Activated CD4-positive, alpha-beta T cell treated with anti-CD3 and anti-CD28 coated beads for 36 hours (primary cell): ENCODE measurements at places on chromosomes 6 and 20. TPM values are rescaled to one million over a fixed set of nuclear protein-coding genes. Genes with fewer than 3 reads are reported as not detected.

SLC44A4 gene
- 0.19 TPM for total RNA-seq

RSPH9 gene
- total RNA-seq = not detected

PROCR gene
- 0.87 TPM for total RNA-seq

SNHG17 gene
- 70.7 TPM for total RNA-seq

ZSCAN23 gene
- 1.9 TPM for total RNA-seq

DNA sequence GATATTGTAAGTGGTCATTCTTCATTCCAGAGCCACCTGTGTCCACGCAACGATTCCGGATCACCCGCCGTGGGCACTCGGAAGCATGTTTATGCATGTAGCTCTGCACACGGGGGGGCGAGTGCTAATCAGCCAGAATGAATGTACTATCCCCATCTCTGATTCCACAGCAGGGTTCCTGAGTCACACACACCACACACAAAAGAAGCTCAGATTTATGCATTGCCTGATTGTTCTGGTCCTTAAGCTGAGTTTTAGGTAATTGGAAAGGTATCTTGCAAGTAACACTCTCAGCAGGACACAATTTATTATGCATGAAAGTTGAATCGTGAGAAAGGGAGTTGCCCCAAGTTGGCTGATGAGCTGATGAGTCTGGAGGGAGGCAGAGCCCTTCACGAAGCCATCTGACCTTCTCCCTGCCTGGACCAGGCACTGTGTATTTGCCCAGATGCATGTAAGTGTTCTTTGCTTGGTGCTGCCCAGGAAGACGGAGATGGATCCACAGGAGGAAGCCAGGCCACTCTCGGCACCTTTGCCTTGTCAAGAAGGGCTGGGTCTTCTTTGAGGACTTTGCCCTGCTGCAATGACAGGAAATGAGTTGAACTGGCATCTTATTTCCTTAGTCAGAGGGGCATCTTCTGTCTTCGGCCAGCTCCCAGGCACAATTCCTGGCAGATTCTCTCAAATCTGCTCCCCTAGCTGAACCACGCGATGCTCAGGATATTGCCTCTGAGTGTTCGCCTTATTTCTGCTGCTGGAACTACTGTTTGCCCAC lies 141.1 kb downstream of the SYNDIG1 start:
- no peak overlapping the region for H3K27ac ChIP-seq
- H3K27me3 ChIP-seq = no peaks in the 10 kb centered on the region
- DNase-seq = no peak
- no peaks in the 10 kb centered on the region for H3K36me3 ChIP-seq
- H3K4me3 ChIP-seq = no peak overlapping the region

DNA sequence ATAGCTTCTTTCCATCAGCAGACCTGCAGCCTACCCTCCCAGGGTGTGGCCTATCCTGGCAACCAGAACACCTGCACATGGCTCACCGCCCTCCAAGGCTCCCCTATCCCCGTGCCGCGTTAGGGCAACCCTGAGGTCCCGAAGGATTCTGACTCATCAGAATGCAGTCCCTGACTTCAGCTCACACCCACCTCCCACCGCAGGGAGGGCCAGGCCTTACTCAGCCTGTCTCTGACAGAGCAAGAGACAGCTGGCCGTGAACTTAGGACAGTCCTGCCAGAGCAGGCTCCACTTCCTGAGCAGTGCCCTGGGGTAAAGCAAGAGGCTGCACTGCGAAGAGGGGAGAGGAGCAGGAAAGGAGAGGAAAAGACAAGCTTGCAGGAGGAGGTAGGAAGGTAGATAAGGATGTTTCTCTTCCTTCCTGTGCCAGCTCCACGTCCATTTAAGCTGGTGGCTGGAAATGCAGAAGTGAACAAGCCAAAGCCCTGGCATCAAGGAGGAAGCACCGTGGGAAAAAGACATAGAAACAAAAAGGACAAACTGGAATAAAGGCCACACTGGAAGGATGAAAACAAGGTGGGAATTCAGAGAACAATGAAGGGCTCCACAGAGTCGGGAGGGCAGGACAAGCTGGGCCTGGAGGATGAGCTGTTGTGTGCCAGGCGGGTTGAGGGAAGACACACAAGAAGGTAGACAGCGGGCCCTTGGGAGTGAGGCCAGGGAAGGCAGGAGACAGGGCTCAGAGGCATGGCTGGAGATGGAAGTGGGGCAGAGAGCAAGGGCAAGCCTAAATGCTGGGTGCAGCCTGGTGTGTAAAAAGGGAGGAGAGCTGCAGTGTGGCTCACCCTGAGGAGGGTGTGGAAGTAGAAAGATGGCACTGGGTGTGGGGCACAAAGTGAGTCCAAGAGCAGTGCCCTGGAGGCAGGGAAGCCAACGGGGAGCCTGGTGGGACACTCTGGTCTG lies 102.7 kb downstream of the SLC23A2 start:
- no peaks in the 10 kb centered on the region for H3K27me3 ChIP-seq
- H3K4me3 ChIP-seq = no peak overlapping the region
- H3K36me3 ChIP-seq = peaks cover 12% of the 10 kb centered on the region
- H3K4me1 ChIP-seq = no peaks in the 10 kb centered on the region
- no peak for DNase-seq
- H3K27ac ChIP-seq = no peak overlapping the region

GRCh38 chr20:33900521-33901131 lies 89.5 kb downstream of the CHMP4B start:
- peaks cover 7% of the 10 kb centered on the region for H3K27me3 ChIP-seq
- DNase-seq = no peak
- no peak overlapping the region for H3K4me3 ChIP-seq
- no peaks in the 10 kb centered on the region for H3K4me1 ChIP-seq

DNA sequence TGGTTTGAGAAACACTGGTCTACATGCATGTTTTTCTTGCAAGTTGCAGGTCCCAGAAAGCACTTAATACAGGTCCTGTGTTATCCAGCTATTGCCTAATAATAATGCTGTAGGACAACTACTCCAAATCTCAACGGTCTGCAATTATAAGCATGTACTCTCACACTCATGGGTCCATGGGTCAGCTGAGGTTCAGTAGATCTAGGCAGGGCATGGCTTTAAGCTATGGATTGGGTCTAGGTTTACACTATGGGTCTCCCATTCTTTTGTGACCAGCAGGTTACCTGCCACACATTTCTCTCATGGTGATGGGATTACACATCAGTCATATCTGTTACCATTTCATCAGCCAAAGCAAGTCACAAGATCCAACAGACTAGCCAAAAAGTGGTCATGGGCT lies 13.9 kb downstream of the ISM1 start:
- no peak for DNase-seq
- no peaks in the 10 kb centered on the region for H3K36me3 ChIP-seq
- H3K4me3 ChIP-seq = no peak overlapping the region
- no peak overlapping the region for H3K27ac ChIP-seq

DNA sequence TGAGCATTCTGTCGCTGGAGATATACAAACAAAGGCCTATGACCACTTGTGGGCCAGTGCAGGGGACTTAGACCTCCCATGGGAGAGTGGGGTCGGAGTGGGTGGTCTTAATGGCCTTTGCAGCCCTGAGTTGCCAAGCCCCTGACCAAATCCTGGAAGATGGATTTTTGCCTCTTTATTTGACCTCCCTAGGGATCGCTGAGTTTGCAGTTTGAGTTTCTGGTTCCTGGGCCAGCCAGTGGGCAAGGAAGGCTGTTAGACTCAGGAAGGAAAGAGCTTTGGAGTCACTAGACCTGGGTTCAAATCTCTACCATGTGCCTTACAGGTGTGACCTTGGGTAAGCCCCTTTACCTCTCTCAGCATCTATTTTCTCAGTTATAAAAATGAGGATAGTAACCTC lies 94.1 kb downstream of the CD40 start:
- DNase-seq = no peak
- no peak overlapping the region for H3K27ac ChIP-seq
- no peak overlapping the region for H3K4me3 ChIP-seq

DNA sequence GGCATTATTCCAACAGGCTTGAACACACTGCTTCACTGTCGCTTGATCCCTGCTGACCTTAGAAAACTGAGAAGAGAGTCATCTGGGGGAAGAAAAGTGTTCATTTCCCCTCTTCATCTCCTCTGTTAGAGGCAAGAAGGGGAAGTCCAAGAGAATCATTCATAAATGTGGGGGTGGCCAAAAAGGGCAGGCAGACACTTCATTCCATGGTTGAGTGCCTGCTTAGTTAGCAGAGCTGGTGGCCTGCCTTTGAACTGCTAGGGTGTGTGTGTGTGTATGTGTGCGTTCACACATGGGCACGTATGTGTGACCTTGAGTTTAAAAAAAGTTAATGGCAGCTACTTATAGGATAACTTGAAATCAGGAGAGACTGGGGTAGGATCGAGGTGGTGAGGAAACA lies 39.4 kb upstream of the RFPL4B start:
- H3K4me3 ChIP-seq = no peak overlapping the region
- H3K36me3 ChIP-seq = no peaks in the 10 kb centered on the region
- peaks cover 24% of the 10 kb centered on the region for H3K27me3 ChIP-seq
- no peaks in the 10 kb centered on the region for H3K4me1 ChIP-seq

GRCh38 chr6:34526241-34526972 lies 29.7 kb downstream of the SPDEF start:
- no peaks in the 10 kb centered on the region for H3K27me3 ChIP-seq
- H3K36me3 ChIP-seq = no peaks in the 10 kb centered on the region
- no peak overlapping the region for H3K27ac ChIP-seq
- DNase-seq = no peak
- peaks cover 3% of the 10 kb centered on the region for H3K4me1 ChIP-seq

DNA sequence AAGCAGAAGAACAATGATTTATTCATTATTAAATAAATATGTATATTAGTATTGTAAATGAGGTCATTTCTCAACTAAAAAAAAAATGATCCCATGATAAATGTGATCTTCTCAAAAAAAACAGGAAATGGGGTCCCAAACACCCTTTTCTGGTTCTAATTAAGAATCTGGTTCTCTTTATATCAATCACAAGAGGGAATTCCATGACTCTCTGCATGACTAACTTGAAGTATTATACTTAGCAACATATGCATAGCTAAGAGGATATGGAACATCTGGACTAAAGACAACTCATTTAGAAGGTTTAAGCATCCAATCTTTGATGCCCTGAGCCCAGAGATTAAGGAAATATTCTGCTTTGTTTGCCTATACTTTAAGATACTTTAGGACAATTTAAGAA lies 89.7 kb upstream of the EMILIN3 start:
- peaks cover under 1% of the 10 kb centered on the region for H3K4me1 ChIP-seq
- H3K36me3 ChIP-seq = peaks cover 48% of the 10 kb centered on the region
- H3K27me3 ChIP-seq = no peaks in the 10 kb centered on the region
- no peak for DNase-seq
- H3K4me3 ChIP-seq = no peak overlapping the region

DNA sequence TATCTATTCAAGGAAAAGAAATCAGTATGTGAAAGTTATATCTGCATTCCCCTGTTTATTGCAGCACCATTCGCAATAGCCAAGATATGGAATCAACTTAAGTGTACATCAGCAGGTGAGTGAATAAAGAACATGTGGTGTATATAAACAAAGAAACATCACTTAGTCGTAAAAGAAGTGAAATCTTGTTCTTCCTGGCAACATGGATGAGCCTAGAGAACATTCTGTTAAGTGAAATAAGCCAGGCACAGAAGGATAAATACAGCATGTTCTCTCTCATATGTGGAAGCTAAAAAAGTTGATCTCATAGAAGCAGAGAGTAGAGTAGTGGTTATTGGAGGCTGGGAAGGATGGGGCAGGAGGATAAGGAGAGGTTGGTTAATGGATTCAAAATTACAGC lies 287.9 kb upstream of the FERMT1 start:
- H3K4me3 ChIP-seq = no peak overlapping the region
- peaks cover 3% of the 10 kb centered on the region for H3K27me3 ChIP-seq
- no peaks in the 10 kb centered on the region for H3K36me3 ChIP-seq
- no peak overlapping the region for H3K27ac ChIP-seq
- no peak for DNase-seq

DNA sequence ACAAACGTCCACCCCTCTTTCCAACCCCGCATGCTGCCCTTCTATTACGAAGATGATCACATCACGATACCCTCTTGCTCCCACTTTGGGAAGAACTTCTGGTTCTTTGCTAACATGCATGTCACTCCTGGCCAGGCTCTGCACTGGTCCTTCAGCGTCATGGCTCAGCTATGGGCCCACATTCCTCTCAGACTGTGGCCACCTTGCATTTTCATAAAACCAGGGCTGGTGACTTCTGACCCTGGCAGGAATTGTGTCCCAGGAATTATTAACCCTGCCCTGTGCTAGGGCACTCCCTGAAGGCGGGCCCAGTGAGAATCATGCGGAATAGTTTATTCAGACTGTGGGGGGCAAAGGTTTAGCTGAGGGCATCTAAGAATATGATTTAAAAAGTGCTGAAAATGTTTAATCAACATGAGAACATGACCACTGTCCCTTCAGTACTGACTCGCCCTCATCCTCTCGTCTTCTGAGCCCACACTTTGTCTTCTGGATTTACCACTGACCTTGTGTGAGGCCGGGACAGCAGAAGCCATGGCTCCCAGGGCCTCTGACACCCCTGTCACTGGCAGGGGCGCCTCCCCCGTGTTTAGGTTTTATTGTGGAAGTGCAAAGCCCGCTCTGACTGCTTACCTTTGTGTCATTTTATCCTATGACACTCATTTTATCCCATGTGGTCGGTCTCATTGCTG lies 38.1 kb upstream of the THBS2 start:
- no peak overlapping the region for H3K27ac ChIP-seq
- no peaks in the 10 kb centered on the region for H3K36me3 ChIP-seq
- H3K4me1 ChIP-seq = no peaks in the 10 kb centered on the region
- peaks cover 5% of the 10 kb centered on the region for H3K27me3 ChIP-seq

GRCh38 chr6:25748049-25748448 lies 6.5 kb upstream of the SLC17A4 start:
- DNase-seq = no peak
- H3K36me3 ChIP-seq = no peaks in the 10 kb centered on the region
- H3K4me3 ChIP-seq = no peak overlapping the region
- H3K27ac ChIP-seq = no peak overlapping the region
- no peaks in the 10 kb centered on the region for H3K4me1 ChIP-seq

GRCh38 chr6:47729457-47729856 lies 31.1 kb downstream of the ADGRF4 start:
- H3K27me3 ChIP-seq = peaks cover 7% of the 10 kb centered on the region
- no peak overlapping the region for H3K4me3 ChIP-seq
- no peak overlapping the region for H3K27ac ChIP-seq
- H3K36me3 ChIP-seq = no peaks in the 10 kb centered on the region
- DNase-seq = no peak

DNA sequence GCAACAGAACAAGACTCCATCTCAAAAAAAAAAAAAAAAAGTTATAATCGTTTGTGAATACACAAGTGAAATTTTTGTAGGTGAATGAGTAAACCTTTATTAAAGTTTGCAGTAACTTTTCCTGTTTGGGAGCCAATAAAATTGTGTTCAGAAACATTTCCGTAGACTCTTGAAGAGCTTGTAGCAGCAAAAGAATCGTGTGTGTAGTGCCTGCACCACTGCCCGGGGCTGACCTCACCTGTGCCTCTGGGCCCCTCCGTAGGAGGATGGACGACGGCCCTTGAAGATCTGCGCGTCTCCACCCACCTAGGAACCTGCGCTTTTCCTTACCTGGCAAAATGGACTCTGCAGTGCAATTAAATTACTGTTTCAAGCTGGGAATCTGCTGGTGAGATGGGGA lies 366.0 kb downstream of the THBS2 start:
- no peaks in the 10 kb centered on the region for H3K27me3 ChIP-seq
- H3K27ac ChIP-seq = no peak overlapping the region
- peaks cover 12% of the 10 kb centered on the region for H3K4me1 ChIP-seq
- H3K4me3 ChIP-seq = no peak overlapping the region
- no peaks in the 10 kb centered on the region for H3K36me3 ChIP-seq

- no peak overlapping the region for H3K4me3 ChIP-seq
- H3K27ac ChIP-seq = no peak overlapping the region
- no peaks in the 10 kb centered on the region for H3K36me3 ChIP-seq
- no peaks in the 10 kb centered on the region for H3K4me1 ChIP-seq
- H3K27me3 ChIP-seq = peaks cover 5% of the 10 kb centered on the region
- no peak for DNase-seq
Measured at GRCh38 chr6:46376562-46377061, 114.6 kb downstream of the RCAN2 start.

- H3K4me3 ChIP-seq = no peak overlapping the region
- peaks cover 76% of the 10 kb centered on the region for H3K27me3 ChIP-seq
- no peak for DNase-seq
- no peak overlapping the region for H3K27ac ChIP-seq
- no peaks in the 10 kb centered on the region for H3K4me1 ChIP-seq
Measured at GRCh38 chr6:50842446-50842845, 23.8 kb downstream of the TFAP2B start.
